NCI-H524 (cell line): ENCODE measurements at places on chromosomes 12 and 14.

- no peak for DNase-seq
These were observed 908.6 kb downstream of the TRHDE start for GRCh38 chr12:73180734-73181133.

- no peak for DNase-seq
These were observed 143.6 kb downstream of the PAWR start for GRCh38 chr12:79547044-79547734.

DNA sequence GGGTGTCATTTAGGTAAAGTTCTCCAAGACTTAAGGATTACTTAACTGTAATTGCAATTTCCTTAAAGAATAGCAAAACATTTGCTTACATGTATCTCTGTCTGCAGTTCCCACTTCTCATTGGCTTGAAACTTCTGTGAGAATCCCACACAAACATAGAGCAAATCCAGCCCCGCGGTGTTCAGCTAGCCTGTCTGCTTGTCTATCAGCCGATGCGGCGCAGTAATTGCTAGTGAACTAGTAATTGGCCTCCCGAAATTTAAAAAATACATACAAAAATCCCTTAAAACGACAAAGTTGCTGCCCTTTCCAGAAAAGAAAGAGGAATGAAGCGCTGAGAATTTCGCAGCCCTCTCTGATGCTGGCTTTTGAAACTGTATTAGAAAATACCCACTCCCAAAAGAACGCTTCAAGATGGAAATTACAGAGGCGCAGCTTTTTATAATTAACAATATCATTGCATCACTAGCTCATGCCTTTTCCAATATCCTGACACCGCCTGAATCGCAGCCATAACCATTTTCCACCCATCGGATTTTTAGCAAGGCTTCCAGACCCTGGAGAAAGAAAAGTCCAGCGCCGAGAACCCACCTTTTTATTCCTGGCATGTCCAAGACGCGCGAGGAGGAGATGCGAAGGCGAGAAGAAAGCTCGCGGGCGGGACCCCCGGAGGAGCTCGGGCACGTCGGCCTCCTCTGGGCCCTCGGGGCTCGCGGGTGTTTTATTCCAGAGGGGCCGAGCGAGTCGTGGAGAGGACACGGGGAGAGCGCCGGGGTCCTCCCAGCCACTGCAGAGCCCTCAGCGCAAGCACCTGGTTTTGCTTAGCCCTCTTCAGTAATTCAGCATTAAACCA is 646 bp downstream of the FBLN5 start:
- DNase-seq = peak; percentile 7

- peak; percentile 93 for DNase-seq
These were observed 266.6 kb upstream of the PWP1 start for GRCh38 chr12:107418981-107419380.

DNA sequence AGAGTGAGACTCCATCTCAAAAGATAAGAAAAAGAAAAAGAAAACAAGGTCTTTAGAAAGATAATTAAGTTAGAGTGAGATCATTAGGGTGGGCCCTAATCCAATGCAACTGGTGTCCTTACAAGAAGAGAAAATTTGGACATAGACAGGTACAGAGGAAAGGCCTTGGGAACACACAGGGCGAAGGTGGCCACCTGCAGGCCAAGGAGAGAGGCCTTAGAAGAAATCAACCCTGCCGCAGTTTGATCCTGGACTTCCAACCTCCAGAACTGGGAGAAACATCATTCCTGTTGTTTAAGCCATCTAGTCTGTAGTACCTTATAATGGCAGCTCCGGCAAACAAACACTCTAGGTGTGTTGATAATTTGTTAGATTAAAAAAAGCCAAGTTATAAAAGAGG is 491.9 kb downstream of the MED13L start:
- DNase-seq = no peak

DNA sequence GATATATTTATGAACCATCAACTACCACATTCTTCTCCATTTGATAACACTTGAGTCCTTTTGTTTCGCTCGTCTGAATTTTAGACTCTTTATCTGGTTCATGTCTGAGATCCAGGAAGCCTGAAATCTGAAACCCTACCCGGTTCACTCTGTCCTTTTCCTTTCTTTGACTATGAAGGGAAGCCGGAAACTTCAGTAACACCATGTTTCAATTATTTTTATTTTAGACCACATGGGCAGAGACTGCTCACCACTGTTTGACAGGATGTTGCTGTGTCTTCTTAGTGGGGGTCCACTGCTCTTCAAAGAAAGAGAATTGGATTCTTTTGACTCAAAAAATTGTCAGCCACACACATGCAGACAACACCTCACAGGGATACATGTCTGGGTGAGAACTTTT is 331.9 kb upstream of the FLRT2 start:
- no peak for DNase-seq

DNA sequence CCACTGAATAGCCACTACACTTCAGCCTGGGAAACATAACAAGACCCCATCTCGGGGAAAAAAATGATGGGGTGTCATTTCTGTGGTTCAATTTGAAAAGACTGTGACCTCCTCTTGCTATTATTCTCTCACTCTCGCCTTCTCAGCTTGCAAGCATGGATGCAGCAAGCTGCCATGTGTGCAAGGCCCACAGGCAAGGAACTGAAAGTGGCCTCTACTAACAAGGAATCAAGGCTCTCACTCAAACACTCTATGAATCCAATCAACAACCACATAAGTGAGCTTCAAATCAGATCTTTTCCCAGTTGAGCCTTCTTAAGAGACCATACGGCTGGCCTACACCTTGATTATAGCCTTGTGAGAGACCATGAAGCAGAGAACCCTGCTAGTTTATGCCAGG is 17.9 kb upstream of the DHRS7 start:
- DNase-seq = no peak

- no peak for DNase-seq
These were observed 113.7 kb downstream of the TBC1D30 start for GRCh38 chr12:64938179-64938578.

DNA sequence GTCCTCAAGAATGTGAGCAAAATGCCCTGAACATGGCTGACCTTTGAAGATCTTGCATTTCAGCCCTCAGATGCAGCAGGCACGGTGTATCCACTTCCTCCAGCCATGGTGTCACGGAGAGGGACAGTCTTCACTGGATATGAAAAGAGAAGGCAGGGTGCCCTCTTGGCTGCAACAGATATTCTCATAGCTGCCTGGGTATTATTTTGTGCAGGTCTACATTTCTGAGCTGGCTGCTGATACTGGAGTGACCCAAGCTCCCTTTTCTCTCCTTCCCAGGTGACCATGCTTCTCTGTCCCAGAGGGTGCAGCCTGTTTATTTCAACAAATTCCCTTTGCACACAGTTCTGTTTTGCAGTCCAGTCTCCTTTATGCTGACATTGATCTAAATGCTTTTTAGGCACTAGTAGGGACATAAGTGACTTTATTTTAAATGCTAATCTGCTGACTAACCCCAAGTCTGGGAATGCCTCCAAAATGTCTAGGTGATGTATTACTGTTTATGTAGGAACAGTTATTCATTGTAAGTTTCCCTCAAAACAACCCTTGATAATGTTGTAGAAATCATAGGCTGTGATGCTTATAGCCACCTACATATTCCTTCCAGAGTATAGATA is 17.4 kb upstream of the PYGL start:
- DNase-seq = no peak

DNA sequence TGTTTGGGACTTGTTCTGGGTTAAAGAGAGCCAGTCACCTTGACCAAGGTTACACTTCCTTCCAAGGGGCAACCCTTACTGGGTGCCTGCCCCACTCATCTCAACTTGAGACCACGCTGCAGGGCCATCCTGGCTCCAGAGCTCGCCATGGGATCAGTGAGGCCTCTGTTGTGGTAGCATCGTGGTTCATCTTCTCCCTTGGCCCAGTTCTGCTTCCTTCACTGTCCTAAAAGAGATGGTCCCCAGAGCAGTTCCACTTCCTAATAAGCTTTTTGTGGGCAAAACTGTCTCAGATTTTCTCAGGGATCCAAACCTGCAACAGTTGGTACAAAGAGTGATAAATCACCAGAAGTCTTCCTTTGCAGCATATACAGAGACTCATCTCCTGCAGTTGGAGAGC is 165.9 kb upstream of the TMEM260 start:
- DNase-seq = no peak

DNA sequence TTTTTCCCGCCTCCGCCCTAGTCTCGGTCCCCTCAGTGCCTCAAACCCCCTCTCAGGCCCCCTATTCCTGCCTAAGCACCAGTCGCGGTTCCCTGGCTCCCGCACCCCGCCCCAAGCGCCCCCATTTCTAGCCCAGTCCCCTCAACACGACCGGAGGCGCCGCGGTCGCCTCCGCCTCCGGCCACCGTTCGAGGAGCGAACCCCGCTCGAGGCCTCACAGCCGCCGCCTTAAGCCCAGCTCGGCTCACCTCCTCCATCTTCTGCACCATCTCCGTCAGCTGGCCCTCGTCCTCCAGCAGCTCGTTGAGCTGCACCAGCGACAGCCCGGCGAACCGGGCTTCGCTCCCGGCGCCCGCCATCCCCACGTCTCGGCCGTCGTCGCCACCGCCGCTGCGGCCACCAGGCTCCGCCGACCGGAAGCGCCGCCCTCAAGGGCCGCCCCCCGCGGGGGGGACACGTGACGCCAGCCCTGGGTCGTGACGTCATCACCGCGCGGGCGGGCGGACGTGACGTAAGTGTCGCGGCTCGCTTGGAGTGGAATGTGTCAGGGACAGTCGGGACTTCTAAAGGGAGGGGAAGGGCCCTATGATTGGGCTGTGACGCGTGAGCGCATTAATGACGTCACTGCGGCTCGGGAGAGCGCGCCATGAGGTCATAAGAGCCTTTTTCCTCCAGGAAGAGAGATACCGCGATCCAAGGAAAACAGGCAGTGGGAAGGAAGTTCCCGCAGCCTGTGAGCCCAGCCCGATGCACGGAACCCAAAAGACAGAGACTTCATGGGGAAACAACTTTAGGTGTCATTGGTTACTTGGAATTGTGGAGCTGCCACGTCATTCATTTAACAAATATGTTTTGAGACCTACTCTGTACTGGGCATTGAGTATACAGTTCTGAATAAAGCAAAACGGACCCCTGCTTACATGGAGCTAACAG is at the start of gene VPS37B:
TSS of gene VPS37B (minus strand) at position 421 of the 933 bp plus-strand sequence. CDS start at position 359, 62 bp downstream.
- peak; percentile 42 for DNase-seq

DNA sequence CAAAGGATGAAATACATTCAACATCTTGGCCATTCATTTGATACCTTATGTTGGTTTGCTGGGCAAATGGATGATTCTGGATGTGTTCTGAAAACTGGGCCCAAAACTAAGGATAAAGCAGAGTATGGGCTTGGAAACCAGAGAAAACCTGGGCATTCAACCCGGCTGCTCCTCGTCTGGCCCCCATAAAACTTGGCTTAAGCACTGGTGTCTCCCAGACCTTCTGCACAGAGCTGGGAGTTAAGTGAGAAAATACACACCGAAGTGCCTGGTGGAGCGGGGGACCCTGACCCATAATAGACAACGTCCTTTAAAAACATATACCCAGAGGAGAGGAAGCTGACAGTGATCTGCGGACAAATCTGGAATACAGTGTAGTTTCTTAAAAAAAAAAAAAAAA is 112.5 kb downstream of the FOXN3 start:
- no peak for DNase-seq

GRCh38 chr14:35929186-35929585 is 103.0 kb downstream of the BRMS1L start:
- DNase-seq = no peak

- peak; percentile 86 for DNase-seq
These were observed 94.6 kb downstream of the PAX9 start for GRCh38 chr14:36756226-36756625.

DNA sequence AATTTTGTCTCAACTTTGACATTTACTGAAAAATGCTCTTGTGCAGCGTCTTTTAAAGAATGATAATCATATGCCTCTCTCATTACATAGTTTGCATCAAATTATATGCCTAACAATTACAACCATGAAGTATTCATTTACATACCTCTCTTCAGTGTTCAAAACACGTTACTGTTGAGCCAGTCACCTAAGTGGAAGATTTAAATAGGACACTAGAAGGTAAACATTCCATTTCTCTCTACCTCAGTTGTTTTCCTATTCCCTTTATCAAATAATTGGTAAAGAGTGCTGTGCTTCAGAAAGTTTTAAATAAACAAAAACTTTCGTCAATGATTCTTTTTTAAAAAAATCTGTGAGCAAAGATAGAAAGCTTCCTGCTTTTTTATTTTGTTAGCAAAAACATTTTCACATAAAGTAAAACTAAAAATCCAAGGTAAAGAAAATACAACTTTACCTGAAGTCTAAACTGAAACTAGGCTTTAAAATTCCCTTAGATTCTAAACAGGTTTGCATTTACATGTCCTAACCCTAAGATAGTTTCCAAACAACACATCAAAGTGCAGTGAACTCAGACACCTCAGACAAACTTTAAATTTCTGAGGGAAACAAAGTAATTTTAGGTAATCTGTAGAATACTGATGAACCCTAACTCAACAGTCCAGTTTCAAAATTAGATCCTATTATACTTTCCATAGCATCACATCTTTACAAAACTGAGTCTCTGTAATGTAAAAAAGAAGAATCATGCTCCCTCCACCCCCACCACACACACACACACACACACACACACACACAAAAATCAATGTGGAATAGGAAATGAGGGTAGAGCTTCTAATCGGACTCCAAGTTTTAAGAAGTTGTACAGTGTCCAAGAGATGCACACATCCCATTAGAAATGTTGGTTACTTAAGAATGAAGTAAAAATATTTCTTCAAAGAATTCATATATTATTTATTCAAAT is 46.2 kb downstream of the PAWR start:
- no peak for DNase-seq

- peak; percentile 3 for DNase-seq
These were observed 394.1 kb downstream of the BCAT1 start for GRCh38 chr12:24554612-24555295.

DNA sequence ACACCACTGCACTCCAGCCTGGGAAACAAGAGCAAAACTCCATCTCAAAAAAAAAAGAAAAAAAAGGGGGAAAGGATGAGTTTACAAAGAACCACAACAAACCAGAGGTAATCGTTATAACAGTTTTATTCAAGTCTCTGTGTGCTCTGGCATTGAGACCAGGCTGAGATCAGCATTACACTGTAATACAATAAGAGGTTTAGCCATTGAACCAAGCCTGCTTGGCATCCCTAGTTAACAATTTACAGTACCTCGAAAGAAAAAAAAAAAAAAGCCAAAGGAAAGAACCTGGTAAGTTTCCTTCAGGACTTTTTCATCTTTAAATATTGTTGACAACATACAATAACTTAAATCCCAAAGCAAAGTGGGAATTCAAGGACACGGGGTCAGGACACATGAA is 80.7 kb downstream of the TTC9 start:
- no peak for DNase-seq

DNA sequence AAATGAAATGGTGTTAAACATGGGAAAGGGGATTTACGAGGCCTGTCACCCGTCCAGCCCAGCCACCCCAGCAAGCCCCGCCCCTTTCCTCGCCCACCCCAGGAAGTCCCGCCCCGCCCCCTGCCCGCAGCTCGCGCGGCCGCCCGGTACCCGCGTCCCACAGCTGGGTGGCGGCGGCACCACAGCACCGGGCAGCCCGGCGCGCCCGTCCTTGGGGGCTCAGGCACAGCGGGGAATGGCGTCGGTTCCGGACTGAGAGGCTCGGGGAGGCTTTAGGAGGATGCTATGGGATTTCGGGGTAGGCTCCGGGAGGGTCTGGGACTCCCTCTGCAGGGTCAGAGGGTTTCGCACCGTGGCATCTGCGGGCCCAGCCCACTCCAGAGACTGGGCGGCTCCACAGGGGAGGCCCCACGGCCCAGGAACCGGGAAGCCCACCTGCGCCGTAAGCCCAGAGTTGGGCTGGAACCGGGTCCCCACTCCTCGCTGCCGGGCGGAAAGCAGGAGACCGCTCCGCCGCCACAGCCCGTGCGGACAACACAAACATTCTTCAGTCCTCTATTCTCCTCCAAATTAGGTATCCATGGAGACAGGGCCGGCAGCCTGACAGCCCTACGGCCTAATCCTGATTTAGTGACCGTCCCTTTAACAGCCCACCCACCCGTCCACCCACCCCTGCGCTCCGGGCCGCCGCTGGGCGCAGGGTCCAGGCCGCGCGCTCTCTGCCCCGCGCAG is 1.4 kb downstream of the FIGNL2 start:
- DNase-seq = peak; percentile 47
